ENCODE measurements at places on chromosomes 4 and X.

DNA sequence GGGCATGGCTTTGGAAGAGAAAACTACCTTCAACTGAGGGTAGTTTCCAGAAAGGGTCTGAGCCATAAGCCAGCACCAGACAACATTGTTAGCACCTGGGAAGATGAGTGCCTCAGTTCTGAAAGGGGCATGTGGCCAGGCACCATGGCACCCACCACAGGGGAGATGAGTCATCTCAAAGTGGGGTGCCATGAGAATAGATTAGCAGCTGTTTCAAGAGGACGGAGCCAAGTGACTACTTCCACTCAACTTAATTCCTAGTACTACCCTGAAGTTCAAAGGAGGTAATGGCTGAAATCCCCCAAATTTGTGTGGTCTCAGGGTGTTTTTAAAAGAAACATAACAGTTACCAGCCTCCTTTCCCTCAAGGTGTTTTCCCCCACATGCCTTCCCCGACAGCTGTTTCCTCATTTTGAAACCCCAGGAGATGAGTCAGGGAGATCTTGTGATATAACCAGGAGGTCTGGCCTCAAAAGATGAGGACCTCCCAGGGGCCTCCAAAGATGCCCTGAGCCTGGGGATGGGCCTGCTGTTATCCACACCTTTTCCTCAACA lies 27.8 kb upstream of the FTHL17 start:
- DNase-seq: peak; percentile 41

DNA sequence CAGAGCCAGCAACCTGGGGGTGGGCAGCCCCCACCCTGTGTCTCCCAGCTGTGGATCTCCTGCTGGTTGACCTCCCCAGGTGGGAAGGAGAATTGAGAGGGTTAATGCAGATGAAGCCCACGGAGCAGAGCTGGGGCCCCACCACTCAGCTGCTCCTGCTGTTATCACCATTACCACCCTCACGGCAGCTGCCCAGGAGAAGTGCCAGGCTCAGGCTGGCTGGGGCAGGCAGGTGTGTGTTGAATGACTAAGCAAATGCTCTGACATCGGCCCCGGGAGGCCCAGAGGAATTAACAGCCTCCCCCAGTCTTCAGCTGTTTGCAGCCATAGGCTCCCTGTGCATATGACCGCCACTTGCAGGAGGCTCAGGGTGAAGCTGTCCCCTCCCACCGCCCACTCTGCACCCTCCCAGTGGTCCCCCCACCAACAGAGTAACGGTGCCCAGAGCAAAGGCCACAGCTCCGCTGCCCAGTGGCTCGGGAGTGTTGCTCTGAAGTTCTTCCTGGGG lies 133.8 kb downstream of the CPZ start:
- DNase-seq: no peak

GRCh38 chrX:14356401-14356800 lies 172.9 kb upstream of the GLRA2 start:
- DNase-seq: no peak

DNA sequence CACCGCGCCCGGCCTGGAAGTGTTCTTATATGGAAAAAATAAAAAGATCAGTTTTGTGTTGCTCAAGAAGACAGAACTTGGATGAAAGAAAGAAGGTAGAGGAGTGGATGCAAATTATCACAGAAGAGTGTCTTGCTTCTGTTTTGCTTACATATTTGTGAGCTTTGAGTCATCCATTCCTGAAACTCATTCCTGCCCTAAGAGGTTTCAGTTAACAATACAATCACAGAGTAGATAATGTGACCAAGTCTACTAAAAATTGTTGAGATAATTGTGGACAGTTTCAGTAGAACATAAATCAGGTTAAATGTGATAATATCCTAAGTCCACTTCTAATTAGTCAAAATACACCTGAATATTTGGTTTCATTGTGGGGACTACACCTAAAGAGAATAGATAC lies 26.4 kb upstream of the LRCH2 start:
- no peak for DNase-seq
